ENCODE measurements at places on chromosomes 5 and 9. TPM values are rescaled to one million over a fixed set of nuclear protein-coding genes. Genes with fewer than 3 reads are reported as not detected.
A peak's percentile ranks its signal among the peaks of the same experiment; 100 is the strongest.

Gene CDH9
- total RNA-seq = not detected

Gene PHF24
- total RNA-seq = not detected

Gene ZNF483
- total RNA-seq = 2.9 TPM

Gene PCDHGA9
- total RNA-seq = 0.10 TPM

Gene C9orf40
- 18.3 TPM for total RNA-seq

Gene TMEM174
- not detected for total RNA-seq

Gene FOXD4
- not detected for total RNA-seq

DNA sequence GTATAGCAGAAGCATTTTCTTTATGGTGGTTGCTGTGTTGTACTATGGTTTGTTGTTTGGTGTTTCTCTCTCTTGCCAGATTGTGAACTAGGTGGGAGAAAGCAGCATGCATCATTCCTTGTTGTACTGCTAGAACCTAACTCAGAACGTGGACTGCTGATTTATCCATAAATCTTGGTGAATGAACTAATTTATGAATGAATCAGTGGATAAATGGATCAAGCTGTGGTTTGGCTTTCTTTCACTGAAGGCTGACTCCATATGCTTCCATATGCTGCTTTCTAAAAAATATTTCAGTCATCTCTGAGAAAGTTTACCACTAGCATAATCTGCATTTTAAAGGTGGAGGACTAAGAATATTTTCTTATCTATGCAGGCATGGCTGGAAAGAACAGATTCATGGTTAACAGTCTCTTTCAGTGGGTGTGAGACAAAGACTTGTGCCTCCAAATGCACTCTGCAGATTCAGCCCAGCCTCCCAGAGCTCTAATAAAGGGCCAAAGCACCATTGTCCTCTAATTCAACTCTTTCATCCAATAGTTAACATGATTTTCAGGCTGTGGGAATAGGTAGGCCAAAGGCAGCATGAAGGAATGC, 237.7 kb downstream of the SH3GL2 start:
- H3K27ac ChIP-seq = no peak overlapping the region
- H3K27me3 ChIP-seq = peaks cover 4% of the 10 kb centered on the region
- no peaks in the 10 kb centered on the region for H3K4me1 ChIP-seq
- H3K4me3 ChIP-seq = no peak overlapping the region
- H3K36me3 ChIP-seq = no peaks in the 10 kb centered on the region

GRCh38 chr5:76083555-76084495, 642 bp downstream of the SV2C start:
- peak; percentile 40 for DNase-seq
- H3K4me3 ChIP-seq = peak overlapping the region; percentile 69
- H3K36me3 ChIP-seq = no peaks in the 10 kb centered on the region
- no peak overlapping the region for H3K27ac ChIP-seq

DNA sequence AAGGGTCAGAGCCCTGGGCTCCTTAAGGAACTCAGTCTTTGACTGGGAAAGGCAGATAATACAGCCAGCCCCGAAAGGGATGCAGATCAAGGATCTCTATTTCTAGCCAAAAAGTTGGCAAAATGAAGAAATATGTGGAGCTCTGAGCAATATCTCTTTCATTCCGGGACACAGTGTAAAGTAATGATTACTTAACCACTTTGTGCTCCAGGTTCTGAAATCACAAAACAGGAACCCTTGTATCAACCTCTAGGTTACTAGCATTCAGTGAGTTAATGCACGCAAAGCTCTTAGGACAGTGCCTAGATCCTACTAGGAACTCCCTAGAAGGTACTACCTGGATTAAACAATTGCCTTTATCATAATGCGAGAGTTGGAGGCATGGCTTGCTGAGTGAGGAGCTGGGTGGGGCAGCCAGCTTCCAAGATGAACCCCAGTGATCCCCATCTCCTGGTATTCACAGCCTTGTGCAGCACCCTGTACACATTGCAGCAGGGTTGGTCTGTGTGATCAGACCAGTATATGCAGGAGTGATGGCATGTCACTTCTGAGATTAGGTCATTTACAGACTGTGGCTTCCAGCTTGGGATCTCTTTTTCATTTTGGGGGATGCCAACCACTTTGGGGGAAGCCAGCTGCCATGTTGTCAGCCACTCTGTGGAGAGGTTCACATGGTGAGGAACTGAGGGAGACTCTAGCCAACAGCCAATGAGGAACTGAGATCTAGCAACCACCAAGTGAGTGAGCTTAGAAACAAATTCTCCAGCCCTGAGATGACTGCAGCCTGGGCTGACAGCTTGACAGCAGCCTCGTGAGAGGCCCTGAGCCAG, 103.1 kb upstream of the SLC44A1 start:
- H3K27me3 ChIP-seq = peaks cover 2% of the 10 kb centered on the region
- DNase-seq = no peak

- peak; percentile 36 for DNase-seq
- no peaks in the 10 kb centered on the region for H3K27me3 ChIP-seq
- H3K27ac ChIP-seq = no peak overlapping the region
- H3K4me1 ChIP-seq = peaks cover 22% of the 10 kb centered on the region
Observed at GRCh38 chr5:116135344-116135743, 50.5 kb downstream of the COMMD10 start.

DNA sequence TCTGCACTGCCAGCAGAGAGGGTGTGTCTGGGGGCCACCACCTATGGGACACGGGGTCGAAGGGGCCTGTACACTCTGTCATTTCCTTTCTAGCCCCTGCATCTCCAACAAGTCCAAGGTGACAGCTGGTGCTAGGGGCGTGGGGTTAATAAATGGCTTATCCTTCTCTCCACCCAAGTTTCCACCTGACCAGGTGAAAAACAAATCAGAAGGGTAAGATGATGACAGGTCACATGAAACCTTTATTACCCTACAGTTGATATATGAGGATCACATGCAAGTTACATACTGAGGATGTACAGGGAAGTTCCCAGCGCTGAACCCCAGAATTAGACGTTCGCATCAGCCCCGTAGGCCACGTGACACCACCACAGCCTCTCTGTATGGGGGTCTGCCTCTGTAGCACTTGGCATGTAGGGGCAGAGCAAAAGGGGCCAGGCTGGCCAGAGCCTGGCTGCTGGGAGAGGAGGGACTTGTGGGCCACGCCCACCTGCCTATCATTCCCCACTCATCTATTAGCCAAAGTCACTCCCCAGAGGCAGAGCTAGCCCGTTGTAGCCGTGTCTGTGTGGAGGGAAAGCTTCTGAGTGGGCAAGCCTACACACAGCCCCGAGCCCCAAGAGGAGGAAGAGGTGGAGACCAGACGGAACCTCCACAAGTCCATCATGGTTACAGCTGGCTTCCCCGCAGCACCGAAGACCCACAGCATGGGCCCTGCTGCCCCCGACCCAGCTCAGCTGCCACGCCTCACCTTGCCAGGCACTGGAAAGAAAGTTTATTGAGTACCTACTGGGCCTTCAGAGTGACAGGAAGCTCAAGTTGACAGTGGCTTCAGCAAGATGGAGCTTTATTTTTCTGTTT, 2.2 kb downstream of the TMEM141 start:
- H3K36me3 ChIP-seq = no peaks in the 10 kb centered on the region
- no peak overlapping the region for H3K27ac ChIP-seq
- H3K4me1 ChIP-seq = peaks cover 13% of the 10 kb centered on the region
- peaks cover 1% of the 10 kb centered on the region for H3K27me3 ChIP-seq

DNA sequence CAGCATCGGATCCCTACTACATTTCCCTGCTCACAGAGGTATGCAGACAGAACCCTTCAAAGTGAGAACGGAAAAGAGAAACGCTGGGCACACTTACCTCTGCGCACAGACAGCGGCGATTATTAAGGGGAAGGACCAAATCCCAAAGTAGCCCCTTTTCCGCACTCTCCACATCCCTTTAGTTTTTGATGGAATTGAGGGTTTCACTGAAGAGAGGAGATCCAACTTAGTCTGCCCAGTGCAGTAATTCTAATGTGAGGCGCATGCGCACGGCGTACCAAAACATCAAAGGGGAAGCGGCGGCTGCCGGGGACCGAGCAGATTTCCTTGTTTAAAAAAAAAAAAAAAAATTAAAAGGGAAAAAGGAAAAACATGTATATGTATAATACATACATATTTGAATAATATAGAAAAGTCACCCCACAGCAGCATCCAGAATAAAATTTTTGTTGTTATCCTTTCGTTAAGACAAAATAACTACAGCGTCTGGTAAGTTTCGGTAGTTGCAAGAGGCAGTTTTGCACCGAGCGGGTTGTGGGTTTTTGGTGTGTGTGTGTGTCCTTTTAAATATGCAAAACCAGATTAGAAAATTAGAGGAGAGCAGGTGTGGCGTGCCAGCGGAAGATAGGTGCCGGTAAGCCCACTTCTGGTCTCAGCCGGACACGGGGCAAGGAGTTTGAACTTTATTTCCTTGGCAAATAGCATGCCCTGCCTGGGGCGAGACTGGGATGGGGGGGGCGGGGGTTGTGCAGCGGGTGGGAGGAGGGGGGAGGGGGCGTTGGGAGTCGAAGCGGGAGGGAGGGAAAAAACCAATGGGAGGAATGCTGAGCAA, at the start of gene GABRB2:
Gene GABRB2 (minus strand): TSS at position 256 of the 832 bp plus-strand sequence. CDS start 82 bp downstream, at position 174.
- DNase-seq = peak; percentile 42
- H3K36me3 ChIP-seq = no peaks in the 10 kb centered on the region
- peaks cover 15% of the 10 kb centered on the region for H3K4me1 ChIP-seq
- peaks cover 48% of the 10 kb centered on the region for H3K27me3 ChIP-seq
- no peak within 1 kb of the TSS for H3K27ac ChIP-seq

DNA sequence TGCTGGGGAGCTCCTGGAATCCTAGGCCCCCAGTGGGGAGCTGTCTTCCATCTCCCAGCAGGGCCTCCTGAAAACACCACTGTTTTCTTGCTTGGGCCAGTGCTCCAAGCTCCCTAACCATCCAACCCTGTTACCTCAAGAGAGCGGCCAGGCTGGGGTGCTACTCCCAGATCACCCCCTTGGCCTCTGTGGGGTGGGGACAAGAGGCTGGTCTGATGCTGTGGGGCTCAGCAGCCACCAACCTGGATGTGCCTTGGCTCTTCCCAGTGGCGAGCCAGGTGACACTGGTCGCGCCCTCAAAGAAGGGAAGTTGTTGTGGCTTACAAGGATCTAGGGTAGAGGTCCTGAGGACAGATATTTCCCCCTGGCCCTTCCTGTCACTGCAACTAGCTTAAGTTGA, 49.0 kb downstream of the SECISBP2 start:
- H3K27ac ChIP-seq = no peak overlapping the region
- no peaks in the 10 kb centered on the region for H3K27me3 ChIP-seq
- DNase-seq = no peak
- H3K4me3 ChIP-seq = no peak overlapping the region

- H3K27me3 ChIP-seq = no peaks in the 10 kb centered on the region
- peaks cover 14% of the 10 kb centered on the region for H3K4me1 ChIP-seq
- no peak for DNase-seq
- H3K4me3 ChIP-seq = no peak overlapping the region
- H3K27ac ChIP-seq = no peak overlapping the region
- H3K36me3 ChIP-seq = peaks cover 2% of the 10 kb centered on the region
Observed at GRCh38 chr5:91307048-91307447, 76.1 kb downstream of the ARRDC3 start.

GRCh38 chr5:96781031-96781971, 26.4 kb downstream of the ERAP1 start:
- no peak for DNase-seq
- H3K4me1 ChIP-seq = peaks cover 15% of the 10 kb centered on the region
- H3K36me3 ChIP-seq = peaks cover 62% of the 10 kb centered on the region
- H3K27ac ChIP-seq = peak overlapping the region; percentile 77

GRCh38 chr5:162752612-162753011, 684.8 kb upstream of the CCNG1 start:
- H3K4me1 ChIP-seq = no peaks in the 10 kb centered on the region
- no peak overlapping the region for H3K4me3 ChIP-seq
- no peaks in the 10 kb centered on the region for H3K36me3 ChIP-seq

DNA sequence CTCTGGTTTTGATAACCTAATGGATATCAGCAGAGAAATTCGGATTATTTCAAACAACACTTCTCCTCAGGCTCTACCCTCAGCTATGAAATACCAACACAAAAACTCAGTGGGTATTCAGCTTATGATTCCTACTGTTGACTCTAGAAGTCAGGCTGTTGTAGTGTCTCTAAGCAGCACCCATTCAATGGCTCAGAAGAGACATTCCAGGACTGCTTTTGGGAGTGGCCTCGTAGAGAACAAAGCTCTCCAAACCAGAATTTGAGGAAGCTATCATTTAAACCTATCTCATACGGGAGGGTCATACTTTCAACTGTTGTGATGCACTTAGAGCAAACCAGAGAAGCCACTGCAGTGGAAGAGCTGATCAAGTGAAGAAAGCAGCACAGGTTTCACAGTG, 34.1 kb downstream of the ETF1 start:
- H3K4me3 ChIP-seq = no peak overlapping the region
- no peaks in the 10 kb centered on the region for H3K4me1 ChIP-seq
- no peaks in the 10 kb centered on the region for H3K27me3 ChIP-seq
- peaks cover 45% of the 10 kb centered on the region for H3K36me3 ChIP-seq
- no peak for DNase-seq

- no peaks in the 10 kb centered on the region for H3K4me1 ChIP-seq
- H3K36me3 ChIP-seq = peaks cover 8% of the 10 kb centered on the region
- no peak for DNase-seq
- H3K4me3 ChIP-seq = no peak overlapping the region
- no peak overlapping the region for H3K27ac ChIP-seq
Observed at GRCh38 chr5:54083851-54084250, 226.5 kb downstream of the ARL15 start.

GRCh38 chr5:112419986-112420864, 1.1 kb upstream of the EPB41L4A start:
- DNase-seq = peak; percentile 67
- H3K4me1 ChIP-seq = peaks cover 10% of the 10 kb centered on the region
- H3K4me3 ChIP-seq = peak overlapping the region; percentile 61
- H3K27me3 ChIP-seq = peaks cover 40% of the 10 kb centered on the region
- no peak overlapping the region for H3K27ac ChIP-seq

DNA sequence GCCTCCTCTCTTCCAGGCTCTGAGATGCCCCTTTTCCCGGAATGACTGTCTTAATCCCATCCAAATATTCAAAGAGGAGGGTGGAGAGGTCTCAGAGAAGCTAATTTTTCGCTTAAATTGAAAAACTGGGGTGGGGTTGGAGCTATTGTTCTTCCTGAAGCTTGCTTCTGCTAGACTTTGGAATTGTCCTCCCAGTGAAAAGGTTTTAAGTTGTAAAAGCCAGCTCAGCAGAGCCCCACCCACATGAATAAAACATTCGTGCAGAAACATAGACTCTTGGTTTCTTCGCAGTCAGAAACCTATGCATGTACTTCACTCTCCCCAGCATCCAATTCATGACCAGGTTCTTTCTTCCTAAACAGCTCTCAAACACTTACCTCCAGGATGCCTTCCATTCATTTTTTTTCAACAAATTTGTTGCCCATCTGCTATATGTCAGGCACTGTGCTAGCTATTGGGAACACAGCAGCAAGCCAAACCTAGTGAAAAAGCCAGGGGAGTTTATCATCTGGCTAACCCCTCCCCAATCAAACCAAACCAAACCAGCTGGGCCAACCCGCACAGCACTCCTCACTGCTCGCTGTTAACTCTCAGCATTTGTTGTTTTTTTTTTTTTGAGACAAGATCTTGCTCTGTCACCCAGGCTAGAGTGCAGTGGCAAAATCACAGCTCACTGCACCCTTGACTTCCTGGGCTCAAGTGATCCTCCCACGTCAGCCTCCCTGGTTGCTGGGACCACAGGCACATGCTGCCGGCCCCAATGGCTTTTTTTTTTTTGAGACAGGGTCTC, 37.9 kb upstream of the OCLN start:
- peaks cover 5% of the 10 kb centered on the region for H3K27me3 ChIP-seq
- no peak overlapping the region for H3K27ac ChIP-seq
- H3K4me1 ChIP-seq = no peaks in the 10 kb centered on the region
- H3K36me3 ChIP-seq = no peaks in the 10 kb centered on the region
- H3K4me3 ChIP-seq = no peak overlapping the region
